Left forelimb (tissue), 1 donor: ENCODE measurements at places on chromosomes 1 and 21.

DNA sequence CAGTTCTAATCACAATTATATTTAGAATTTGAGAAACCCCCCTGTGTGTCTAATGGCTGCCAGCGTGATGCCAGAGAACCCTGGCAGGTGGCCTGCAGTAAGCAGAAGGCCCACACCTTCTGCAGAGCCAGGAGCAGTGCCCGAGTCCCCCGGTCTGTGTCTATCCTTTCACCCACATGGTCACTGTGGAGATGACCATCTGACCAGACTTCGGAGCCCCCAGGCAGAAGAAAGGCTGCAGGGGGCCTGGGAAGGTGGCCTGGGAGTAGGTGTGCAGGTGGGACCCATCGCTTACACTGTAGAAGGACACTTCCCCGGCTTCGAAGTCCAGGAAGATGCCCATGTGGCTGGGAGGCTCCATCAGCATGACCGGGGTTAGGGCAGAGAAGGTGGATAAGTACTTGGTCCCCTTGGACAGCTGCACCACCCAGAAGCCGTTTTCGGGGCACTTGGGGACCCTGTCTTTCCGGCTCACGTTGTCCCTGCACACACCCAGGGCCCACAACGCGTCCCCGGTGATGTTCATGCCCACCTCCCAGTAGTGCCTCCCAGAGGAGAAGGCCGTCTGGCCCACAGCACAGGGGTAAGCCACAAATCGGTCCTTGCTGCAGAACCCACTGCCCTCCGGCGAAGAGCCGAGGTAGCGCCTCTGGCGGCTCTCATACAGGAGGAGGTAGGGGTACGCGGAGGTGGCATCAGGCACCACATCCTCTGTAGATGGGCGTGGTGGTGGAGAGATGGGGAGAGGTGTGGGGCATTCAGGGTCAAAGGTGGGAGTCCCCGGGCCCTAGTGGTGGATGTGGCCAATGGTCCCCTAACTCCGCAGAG, 1.6 kb upstream of the TRIM11 start:
- DNase-seq = peak; percentile 45

DNA sequence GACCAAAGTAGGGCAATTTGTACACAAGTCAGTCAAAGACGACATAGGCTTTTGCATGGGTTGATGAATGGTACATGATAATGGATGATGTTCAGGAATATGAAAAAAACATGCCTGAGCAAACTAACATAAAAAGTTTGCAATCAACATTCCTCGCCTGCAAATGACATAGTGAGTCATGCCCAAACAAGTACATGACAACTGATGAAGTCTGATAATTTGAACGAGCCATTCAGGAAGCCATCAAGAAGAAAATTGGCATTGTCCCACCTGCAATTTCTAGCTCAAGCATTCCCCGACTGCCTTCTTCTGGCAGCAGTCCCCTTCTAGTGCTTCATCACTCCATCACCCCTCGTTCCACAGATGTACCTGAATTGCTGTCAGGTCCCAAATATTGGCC, 118.4 kb upstream of the NR5A2 start:
- no peak for DNase-seq

GRCh38 chr1:40308036-40308727, 8.9 kb downstream of the COL9A2 start:
- DNase-seq = no peak

GRCh38 chr1:109927911-109928321, 17.3 kb downstream of the CSF1 start:
- DNase-seq = no peak

DNA sequence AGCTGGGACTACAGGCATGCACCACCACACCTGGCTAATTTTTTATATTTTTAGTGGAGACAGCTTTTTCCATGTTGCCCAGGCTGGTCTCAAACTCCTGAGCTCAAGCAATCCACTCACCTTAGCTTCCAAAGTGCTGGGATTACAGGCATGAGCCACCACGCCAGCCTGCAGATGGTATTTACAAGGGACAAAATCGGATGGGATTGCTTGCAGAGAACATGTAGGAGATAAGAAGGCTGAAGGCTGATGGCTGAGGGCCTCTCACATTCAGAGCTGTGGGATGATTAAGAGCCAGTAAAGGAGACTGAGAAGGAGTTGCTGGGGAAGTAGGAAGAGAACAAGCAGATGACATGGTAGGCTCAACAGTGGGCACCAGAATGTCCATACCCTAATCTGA, 24.0 kb upstream of the QSOX1 start:
- no peak for DNase-seq

DNA sequence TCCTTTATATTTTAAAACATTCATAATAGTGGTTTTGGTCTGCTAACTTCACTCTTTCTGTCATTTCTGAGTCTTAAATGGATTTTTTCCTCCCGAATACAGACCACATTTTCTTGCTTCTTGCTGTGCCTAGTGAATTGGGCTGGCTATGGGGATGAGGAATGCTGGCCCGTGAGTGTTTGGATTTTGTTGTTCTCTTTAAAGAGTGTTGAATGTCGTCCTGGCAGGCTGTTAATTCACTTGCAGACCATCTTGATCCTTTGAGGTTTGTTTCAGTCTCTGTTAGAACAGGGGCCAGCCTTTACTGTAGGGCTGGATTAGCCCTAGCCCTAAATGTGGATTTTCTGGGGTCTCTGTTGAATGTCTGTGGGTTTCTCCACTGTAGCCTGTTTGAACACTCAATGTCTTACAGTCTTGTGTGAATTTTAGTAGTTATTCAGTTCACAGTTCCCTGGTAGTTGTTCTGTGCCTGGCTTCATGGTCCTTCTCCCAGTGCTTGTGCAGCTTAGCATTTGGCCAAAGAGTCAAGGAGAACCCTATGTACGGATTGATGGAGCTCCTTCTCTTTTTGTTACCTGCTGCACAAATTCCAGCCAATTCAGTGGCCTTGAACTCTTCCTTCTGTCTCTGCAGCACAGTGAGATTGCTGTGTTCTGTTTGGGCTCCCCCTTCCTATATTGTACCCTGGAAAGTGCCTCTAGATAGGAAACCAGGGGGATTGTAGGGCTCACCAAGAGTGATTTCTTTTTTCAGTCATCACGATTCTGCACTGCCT, 95.7 kb downstream of the DYRK1A start:
- DNase-seq = no peak
